Stomach (tissue), 19 donors: ENCODE measurements at places on chromosomes 5 and 9. TPM values are rescaled to one million over a fixed set of nuclear protein-coding genes. Genes with fewer than 3 reads are reported as not detected.
A peak's percentile ranks its signal among the peaks of the same experiment; 100 is the strongest.

Gene DRD1
- not detected for polyA plus RNA-seq

Gene MRPL41
- 115 TPM for polyA plus RNA-seq

Gene PGM5
- 51.7 TPM for polyA plus RNA-seq

GRCh38 chr9:77463151-77463550 lies 185.0 kb downstream of the GNA14 start:
- no peak for DNase-seq

- no peak for DNase-seq
Measured at GRCh38 chr5:81226286-81226685, 6.8 kb upstream of the CKMT2 start.

DNA sequence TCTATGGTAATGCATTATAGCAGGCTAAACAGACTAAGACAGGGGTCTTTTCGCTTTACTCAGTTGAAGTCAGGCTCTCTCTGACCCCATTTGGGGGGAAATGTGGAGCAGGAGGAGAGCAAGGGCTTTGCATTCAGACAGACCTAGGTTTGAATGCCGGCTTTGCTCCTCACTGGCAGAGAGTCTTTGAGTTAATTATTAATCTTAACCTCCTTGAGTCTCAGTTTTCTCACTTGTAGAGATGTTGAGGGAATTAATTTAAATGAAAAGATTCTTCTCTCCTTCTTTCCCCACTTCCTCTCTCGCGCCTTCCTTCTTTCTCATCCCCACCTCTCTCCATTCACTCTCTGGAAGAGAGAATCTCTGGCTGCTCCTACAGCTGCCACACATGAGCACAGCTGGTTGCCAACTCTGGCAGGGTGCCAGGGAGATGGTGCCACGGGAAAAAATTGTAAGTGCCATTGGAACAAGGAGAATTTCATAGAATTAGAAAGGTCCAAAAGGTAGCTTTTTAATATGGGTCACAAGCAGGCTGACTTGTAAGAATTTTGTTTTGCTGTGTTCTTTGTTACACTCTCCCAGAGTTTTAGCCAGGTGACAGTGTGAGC lies 25.2 kb upstream of the GLRA1 start:
- DNase-seq = peak; percentile 8
